ENCODE measurements at places on chromosomes 7 and 10.

DNA sequence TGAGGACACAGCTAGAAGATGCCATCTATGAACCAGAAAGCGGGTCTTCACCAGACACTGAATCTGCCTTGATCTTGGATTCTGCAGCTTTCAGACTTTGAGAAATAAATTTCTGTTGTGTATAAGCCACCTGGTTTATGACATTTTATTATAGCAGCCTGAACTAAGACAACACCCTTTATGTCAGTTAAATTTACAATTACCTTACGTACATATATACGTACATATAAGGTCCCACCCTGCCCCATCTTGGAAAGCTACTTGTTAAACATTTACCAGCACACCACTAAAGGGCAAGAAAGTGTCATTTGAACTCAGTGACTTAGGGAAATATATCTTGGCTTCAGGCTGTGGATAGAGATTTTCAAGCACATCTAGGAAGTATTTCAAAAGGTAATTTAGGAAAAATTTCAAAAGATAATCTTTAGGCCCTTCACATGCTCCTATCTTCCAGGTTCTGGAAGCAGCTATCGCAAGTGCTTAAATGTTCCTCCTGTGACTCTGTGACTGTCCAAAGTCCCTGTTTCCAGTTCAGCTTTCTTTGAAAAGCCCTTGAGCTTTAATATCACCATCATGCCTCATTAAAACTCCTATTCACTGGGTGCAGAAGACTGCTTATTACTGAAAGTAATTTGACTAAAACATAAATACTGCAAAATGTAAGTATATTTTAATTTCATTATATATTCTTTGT, 9.6 kb upstream of the SRI start:
- DNase-seq, result no peak

- DNase-seq, result no peak
Observed at GRCh38 chr7:87426160-87426559, 49.3 kb downstream of the ABCB4 start.

DNA sequence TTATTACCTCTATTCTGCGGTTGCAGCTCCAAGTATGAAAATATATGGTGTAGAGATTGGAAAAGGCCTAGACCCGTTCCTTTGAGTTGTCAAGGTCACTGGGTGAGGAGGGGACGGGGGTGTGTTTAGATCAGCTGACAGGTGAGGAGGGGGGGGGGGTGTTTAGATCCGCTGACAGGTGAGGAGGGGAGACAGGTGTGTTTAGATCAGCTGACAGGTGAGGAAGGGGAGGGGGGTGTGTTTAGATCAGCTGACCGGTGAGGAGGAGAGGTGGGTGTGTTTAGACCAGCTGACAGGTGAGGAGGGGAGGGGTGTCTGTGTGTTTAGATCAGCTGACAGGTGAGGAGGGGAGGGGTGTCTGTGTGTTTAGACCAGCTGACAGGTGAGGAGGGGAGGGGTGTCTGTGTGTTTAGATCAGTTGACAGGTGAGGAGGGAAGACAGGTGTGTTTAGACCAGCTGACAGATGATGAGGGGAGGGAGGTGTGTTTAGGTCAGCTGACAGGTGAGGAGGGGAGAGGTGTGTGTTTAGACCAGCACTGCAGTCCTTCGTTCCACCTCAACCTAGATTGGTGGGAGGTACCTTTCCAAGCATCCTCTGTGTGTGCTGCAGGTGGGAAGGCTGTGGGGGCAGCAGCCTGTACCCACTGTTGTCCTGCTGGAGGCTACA, 655.0 kb upstream of the ADARB2 start:
- peak; percentile 77 for DNase-seq

DNA sequence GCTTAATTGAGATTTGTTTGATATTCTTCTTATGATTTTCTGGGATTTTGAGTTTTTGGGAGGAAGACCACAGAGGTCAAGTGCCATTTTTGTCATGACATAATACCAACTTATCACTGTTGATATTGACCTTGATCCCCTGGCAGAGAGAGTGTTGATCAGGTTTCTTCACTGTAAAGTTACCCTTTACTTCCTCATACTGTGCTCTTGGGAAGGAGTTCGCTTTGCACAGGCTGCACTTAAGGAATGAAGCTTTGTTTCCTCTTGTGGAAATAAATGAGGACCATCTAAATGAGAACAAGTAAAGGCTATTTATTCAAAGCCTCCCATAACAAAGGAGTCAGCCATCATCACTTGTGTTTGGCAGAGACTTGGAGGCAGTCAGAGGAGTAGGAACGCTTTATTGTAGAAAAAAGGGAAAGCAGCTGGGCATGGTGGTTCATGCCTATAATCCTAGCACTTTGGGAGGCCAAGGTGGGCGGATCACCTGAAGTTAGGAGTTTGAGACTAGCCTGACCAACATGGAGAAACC, 16.1 kb downstream of the ST7 start:
- DNase-seq, result no peak

GRCh38 chr10:33382921-33383713, 48.6 kb upstream of the NRP1 start:
- DNase-seq, result no peak

- no peak for DNase-seq
Observed at GRCh38 chr10:27344568-27345454, 104.2 kb upstream of the ACBD5 start.
